ENCODE measurements at places on chromosomes 6 and 20.

DNA sequence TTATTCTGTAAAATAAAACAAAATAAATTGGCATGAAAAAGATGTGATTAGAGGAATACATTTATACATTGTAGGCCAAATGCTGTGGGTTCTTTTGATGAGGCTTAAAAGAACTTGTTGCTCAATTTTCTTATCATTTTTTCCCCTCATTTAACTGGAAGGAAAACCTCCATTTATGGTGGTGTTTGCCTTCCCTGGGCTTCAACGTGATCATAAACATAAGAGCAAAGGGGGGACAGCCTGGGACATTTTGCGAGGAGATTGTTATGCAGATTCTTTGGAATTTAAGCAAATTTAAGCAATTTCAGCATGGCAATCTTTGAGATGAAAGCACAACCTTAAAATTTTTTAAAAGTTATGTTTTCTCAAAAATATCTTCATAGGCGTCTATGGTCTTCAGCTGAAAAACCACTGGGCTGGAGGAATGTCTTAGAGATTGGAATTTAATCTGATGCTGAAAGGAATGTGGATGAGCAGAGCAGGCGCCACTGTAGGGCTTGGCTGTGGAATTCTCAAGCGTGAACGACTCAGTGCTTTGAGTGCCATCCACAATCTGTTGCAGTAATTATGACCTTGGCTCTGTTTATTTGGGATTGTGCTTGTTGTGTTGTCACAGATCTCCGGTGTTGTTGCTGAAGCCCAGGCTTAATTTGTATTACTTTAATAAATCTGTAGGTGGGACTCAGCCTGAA is 149.4 kb upstream of the MLIP start:
- no peak for DNase-seq

DNA sequence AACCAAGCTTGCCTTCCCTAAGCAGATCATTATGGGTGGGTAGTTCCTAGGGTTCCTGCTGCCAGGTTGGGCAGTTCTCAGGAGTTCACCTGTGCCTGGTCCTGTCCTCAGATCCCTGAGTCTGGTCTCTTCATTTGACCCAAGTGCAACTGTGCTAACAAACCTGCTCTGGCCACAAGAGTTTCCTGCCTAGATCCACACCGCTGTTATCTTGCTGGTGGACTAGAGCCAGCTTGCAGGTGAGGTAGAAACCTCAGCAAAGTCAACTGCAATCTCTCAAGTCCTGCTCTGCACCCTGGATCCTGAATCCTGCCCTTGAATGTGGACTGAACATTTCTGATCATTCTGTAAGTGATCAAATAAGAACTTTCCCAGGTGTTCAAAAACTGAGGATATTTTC is 191.8 kb upstream of the LRFN2 start:
- DNase-seq, result no peak

DNA sequence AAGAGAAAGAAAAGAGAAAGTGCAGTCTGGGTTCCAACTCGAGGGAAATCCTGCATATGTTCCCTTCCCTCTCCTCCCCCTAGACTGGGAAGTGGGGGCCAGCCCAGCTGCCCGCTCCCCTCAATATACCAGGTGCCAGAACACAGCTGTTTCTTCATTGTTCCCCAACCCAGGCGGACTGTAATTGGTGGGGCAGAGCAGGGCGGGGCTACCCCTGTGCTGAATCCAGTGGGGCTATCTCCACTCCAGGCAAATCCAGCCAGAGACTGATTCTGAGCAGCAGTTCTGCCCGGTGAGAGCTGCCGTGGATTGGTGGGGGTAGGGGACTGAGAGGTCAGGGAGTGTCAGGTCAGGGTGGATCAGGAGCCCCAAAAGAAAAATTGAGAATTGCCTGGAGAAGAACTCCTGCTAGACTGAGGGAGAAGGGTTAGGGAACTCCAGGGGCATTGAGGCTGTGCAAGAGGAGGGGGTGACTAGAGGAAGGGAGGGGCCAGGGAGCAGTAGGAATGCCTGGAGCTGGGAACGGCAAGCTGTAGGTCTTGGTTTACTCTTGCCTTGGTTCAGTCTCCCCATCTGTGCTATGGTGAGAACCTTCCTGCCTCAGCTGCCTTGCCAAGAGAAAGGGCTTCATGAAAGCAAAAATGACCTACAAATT is at the start of gene MYMX:
Gene MYMX (plus strand): TSS at position 250 of the 655 bp plus-strand sequence. CDS start 546 bp downstream, outside the sequence.
- no peak for DNase-seq

- no peak for DNase-seq
Measured at GRCh38 chr6:84556541-84557335, 207.7 kb downstream of the TBX18 start.

DNA sequence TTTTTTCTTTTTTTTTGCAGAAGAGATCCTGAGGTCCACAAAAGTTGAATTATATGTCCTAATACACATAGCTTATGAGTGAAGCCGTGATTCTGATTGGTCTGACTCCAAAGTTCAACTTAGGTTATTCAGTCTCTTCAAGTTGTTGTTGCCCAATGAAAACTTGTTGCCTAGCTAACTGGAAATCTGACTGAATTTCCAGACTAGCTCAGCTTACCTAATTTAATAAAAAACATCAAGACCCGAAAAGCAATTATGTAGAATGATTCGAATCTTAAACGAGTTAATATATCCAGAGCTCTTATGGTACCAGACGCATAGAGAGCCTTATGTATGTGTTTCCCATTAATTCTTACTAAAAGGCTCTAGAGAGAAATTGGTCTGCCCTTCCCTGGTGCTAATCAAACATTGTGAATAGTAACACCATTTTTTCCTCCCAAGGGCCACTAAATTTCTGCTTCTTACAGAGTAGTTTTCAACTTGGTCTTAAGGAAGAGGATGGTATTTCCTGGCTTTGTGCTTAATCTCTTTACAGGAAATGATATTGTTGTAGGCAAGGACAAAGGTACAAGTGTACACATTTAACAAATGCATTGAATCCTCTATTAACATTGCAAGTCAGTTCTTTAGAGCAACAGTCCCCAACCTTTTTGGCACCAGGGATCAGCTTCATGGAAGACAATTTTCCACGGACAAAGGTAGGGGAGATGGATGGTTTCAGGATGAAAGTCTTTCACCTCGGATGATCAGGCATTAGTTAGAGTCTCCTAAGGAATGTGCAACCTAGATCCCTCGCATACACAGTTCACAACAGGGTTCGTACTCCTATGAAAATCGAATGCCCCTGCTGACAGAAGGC is 107.9 kb downstream of the TSHZ2 start:
- DNase-seq, result no peak

DNA sequence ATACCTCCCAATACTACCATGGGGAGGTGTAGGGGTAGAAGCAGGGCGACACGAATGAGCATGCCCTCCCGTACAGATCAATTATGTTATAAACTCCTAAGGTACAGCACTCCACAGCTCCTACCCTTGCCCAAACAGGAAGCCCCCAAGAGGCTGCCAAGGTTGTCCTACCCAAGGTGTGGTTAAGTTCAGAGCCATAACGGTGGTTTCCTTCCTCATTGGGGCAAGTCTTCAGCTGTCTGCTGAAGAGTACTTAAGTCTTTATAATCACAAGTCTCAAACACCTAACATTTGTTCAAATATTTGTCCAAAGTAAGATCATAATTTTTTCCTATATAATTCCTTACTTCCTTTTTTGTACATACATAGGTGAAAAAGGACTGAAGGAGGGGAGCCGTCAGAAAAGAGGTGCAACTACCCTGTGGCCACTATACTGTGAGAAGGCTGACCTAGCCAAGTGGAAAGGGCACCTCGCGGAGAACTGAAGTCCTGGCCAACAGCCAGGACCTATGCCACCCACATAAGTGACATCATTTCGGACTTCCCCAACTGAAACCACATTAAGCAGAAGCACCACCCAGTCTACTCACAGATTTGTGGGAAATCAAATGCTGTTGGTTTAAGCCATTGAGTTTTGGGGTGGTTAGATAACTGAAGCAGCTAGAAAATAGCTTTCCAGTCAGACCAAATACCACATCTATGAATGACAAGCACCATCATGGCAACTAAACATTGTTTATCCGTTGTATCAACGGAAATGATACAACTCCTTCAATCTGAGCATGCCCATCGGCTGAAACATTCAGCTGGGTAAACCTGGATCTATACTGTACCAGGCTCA is 2.9 kb upstream of the RAB22A start:
- DNase-seq, result no peak

GRCh38 chr20:44450281-44450889 is 25.3 kb upstream of the TTPAL start:
- DNase-seq, result no peak

DNA sequence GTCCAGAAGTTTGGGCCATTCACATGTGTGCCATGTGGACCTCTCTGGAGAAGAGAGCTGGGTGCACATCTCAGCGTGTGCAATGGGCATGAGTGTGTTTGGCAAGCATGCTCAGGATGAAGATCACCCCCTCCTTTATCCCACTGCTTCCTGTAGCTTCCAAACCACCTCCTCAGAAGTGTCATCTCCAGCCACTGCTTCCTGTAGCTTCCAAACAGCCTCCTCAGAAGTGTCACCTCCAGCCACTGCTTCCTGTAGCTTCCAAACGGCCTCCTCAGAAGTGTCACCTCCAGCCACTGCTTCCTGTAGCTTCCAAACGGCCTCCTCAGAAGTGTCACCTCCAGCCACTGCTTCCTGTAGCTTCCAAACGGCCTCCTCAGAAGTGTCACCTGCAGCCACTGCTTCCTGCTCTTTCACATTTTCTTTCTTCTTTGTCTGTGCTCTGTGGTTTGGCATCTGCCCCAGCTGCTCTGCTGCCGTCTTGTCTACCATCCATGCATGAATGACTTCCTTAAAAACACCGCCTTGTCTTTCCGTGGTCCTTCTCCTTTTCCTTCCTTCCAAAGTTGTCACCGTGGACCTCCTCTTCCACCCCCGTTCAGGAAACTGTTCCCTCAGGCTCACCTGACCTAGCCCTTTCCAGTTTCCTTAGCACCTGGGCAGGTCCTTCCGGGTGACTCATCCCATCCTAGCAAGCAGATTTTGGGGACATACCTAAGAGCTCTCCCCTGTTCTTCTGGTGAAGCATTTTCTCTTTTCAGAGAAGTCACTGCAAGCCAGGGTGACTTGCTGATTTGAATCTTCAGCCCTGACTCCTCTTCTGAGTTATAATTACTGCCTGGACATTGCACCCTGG is 43.5 kb upstream of the TIAM2 start:
- no peak for DNase-seq

GRCh38 chr20:43963872-43964791 is 49.5 kb downstream of the TOX2 start:
- DNase-seq, result no peak

DNA sequence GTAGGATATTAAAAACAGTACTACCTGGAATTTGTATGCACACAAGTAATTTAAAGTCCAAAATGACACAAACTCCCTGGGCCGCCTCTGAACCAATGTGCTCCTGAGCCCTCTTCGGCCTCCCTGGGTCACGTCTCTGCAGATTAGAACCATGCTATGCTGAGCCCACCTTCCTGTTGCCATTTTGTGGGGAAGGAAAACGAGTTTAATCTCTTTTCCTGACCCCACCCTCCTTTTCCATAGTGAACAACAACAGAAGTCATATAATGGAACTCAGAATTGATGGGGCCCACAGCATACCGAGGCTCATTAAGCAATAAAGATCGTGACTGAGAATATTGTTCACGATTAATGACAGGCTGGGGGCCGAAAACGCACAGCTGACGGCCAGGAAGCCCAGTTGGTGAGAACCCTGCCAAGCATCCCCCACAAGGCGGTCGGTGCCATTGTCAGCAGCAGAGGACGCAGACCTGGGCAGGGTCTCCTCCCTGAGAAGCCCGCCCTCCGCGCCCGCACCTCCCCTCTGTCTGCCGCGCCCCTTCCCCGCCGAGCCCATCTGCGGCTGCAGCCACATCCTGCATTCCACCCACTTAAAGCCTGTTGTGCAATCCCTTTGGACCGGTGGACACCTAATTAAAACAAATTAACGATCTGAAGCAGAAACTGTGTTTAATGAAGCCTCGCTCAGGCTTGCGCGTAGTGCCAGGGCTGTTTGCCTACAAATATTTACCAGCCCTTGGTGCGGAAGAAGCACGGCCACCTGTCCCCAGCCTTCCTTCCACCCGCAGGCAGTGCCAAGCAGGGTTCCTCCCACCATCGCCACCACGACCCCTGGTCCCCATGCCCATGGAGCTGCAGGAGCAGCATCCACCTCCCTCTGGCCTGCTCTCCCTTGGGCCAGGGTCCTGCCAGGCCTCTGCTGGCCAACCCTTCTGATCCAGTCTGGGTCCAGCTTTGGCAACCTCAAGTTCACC is 68.1 kb downstream of the DLL1 start:
- DNase-seq, result no peak

- DNase-seq, result no peak
Measured at GRCh38 chr20:40477805-40478204, 211.2 kb downstream of the MAFB start.

GRCh38 chr20:50460608-50461267 is 49.4 kb upstream of the PTPN1 start:
- DNase-seq, result peak; percentile 86
